ENCODE measurements at places on chromosomes 16 and 17.

GRCh38 chr16:50457423-50457822, 88.6 kb upstream of the BRD7 start:
- H3K36me3 ChIP-seq: no peaks in the 10 kb centered on the region
- no peak overlapping the region for H3K4me3 ChIP-seq
- H3K4me1 ChIP-seq: no peaks in the 10 kb centered on the region
- no peak for DNase-seq
- H3K27me3 ChIP-seq: no peaks in the 10 kb centered on the region
- no peak overlapping the region for H3K27ac ChIP-seq

- no peaks in the 10 kb centered on the region for H3K36me3 ChIP-seq
- peak overlapping the region; percentile 14 for H3K27ac ChIP-seq
- no peak overlapping the region for H3K4me3 ChIP-seq
- DNase-seq: peak; percentile 63
These were observed 44.4 kb downstream of the MAP1LC3B start for GRCh38 chr16:87436225-87437172.

GRCh38 chr16:71367241-71367976, 8.9 kb downstream of the CALB2 start:
- H3K27me3 ChIP-seq: no peaks in the 10 kb centered on the region
- DNase-seq: no peak
- no peaks in the 10 kb centered on the region for H3K4me1 ChIP-seq
- H3K36me3 ChIP-seq: no peaks in the 10 kb centered on the region

- H3K4me1 ChIP-seq: no peaks in the 10 kb centered on the region
- no peak for DNase-seq
- no peaks in the 10 kb centered on the region for H3K27me3 ChIP-seq
- H3K4me3 ChIP-seq: no peak overlapping the region
- no peak overlapping the region for H3K27ac ChIP-seq
These were observed 19.2 kb upstream of the ABAT start for GRCh38 chr16:8655184-8655717.

DNA sequence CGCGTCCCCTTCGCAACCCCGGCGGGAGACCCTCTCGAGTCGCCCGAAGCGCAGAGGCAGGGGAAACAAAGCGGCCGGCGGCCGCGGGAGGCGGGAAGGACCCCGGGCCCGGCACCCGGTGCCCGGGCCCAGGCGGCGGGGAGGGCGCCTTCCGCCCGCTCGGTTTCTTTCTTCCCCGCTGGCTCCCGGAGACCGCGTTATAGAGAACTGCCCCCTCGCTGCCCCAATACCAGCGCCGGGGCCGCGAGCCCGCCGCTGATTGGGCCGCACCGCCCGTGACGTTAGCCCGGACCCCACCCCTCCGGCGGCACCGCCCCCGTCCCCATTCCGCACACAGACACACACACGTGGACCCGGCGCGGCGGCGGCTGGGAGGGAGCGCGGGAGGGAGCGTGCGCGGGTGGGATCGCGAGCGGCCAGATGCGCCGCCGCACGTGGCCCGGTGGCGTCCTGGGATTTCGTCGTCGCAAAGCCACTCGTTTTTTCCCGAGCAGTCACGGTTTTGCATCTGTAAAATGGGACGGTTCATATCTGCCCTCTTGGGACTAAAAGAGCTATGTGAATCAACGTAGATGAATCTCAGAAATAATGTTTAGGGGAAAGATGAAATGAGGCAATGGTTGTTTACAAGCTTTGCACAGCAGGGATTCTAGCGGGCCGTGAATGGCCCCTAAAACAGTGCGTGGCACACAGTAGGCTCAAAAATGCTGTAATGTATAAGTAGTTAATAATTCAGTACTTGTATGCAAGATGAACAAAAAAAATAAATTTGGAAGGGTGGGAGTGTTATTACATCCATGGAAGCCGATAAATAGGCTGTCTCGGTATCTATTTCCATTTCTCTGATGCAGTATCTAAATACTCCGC, at the start of gene EPOP:
Gene EPOP, minus strand, starts transcription at position 209 of the 867 bp plus-strand sequence. CDS start 462 bp downstream, outside the sequence.
- H3K27me3 ChIP-seq: no peaks in the 10 kb centered on the region
- no peaks in the 10 kb centered on the region for H3K36me3 ChIP-seq
- peak; percentile 84 for DNase-seq
- H3K4me3 ChIP-seq: peak within 1 kb of the TSS; percentile 25
- H3K27ac ChIP-seq: no peak within 1 kb of the TSS

DNA sequence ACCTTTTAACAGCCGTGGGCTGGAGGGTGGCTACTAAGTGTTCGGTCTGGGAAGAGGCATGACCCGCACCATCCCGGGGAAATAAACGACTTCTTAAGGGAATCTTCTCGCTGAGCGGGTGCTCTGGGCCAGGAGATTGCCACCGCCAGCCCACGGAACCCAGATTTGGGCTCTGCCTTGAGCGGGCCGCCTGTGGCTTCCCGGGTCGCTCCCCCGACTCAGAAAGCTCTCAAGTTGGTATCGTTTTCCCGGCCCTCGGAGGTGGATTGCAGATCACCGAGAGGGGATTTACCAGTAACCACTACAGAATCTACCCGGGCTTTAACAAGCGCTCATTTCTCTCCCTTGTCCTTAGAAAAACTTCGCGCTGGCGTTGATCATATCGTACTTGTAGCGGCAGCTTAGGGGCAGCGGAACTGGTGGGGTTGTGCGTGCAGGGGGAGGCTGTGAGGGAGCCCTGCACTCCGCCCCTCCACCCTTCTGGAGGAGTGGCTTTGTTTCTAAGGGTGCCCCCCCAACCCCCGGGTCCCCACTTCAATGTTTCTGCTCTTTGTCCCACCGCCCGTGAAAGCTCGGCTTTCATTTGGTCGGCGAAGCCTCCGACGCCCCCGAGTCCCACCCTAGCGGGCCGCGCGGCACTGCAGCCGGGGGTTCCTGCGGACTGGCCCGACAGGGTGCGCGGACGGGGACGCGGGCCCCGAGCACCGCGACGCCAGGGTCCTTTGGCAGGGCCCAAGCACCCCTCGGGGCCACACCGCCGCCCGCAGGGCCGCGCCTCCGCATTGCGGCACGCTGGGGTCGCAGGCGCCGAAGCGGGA, 3.6 kb upstream of the CBX4 start:
- no peaks in the 10 kb centered on the region for H3K36me3 ChIP-seq
- peak overlapping the region; percentile 46 for H3K4me3 ChIP-seq
- peaks cover 7% of the 10 kb centered on the region for H3K4me1 ChIP-seq
- H3K27me3 ChIP-seq: no peaks in the 10 kb centered on the region

- H3K36me3 ChIP-seq: no peaks in the 10 kb centered on the region
- no peak overlapping the region for H3K27ac ChIP-seq
- DNase-seq: no peak
- H3K4me3 ChIP-seq: no peak overlapping the region
- peaks cover 8% of the 10 kb centered on the region for H3K4me1 ChIP-seq
These were observed 2.6 kb downstream of the TRIM65 start for GRCh38 chr17:75894049-75894733.

- peak; percentile 63 for DNase-seq
- peak overlapping the region; percentile 58 for H3K27ac ChIP-seq
- no peaks in the 10 kb centered on the region for H3K36me3 ChIP-seq
- H3K4me1 ChIP-seq: peaks cover 8% of the 10 kb centered on the region
- no peaks in the 10 kb centered on the region for H3K27me3 ChIP-seq
These were observed 46.1 kb upstream of the MYOCD start for GRCh38 chr17:12619459-12620199.

DNA sequence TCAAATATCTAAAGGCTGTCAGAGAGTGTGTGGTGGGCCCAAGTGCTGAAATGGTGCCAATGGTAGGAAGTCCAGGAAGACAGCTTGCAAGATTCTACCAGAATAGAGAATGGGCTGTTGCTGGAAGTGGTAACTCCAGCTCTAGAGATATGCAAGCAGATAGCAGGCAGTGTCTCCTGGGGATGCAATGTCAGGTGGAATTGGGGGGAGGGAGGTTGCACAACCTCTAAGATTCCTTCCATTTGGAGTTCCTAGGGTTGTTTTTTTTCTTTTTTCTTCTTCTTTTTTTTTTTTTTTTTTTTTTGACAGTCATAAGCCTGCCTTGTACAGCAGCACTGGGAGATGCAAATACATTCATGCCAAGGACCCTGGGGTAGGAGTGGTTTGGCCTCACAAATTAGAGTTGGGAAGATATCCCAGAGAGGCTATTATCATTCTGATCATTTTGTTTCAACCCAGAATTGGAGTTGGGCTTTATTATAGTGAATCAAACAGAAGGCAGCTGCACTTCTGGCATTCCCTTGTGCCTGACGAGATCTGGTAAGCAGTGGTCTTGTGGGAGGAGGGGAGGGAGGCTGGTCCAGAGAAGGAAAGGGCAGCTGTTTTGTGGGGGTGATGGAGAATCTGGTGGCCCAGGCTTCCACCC, 51.1 kb downstream of the SLC6A2 start:
- H3K4me1 ChIP-seq: no peaks in the 10 kb centered on the region
- no peaks in the 10 kb centered on the region for H3K27me3 ChIP-seq
- H3K36me3 ChIP-seq: no peaks in the 10 kb centered on the region
- H3K27ac ChIP-seq: no peak overlapping the region

DNA sequence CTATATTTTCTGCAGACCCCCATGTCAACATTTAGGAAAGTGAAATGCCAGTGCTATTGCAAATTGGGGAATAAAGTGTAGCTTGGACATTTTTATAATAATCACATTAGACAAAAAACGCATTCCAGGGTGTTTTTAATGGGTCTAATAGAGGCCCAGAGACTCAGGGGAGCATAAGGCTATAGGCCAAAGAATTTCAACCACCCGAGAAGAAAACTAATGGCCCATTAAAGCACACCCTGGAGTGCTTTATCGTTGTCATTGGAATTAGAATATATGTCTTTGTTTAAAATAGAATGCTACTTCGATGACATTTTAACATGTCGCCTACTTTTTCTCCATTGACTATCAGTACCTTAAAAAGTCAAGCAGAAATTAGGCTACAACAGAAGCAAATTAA, 414.1 kb upstream of the CDH8 start:
- no peaks in the 10 kb centered on the region for H3K4me1 ChIP-seq
- H3K4me3 ChIP-seq: no peak overlapping the region
- H3K36me3 ChIP-seq: no peaks in the 10 kb centered on the region

DNA sequence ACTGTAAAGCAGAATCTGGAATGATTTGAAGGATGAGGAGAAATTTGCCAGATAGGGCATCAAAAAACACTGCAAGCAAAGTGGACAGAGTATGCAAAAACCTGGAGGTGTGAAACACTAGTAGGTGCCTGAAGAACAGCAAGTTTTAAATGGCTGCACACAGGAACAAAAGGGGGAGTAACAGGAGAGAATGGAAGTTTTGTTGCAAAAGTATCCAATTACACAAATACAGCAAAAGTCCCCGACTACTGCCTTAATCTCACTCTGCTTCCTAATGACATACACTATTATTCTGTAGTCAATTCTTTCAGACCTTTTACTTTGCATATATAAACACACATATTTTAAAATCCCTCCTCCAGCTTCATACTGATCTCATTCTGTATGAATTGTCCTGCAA, 1.5 kb downstream of the HEATR6 start:
- no peak for DNase-seq
- no peak overlapping the region for H3K27ac ChIP-seq
- no peaks in the 10 kb centered on the region for H3K27me3 ChIP-seq
- H3K4me3 ChIP-seq: no peak overlapping the region
- peaks cover 3% of the 10 kb centered on the region for H3K4me1 ChIP-seq

- no peak within 1 kb of the TSS for H3K4me3 ChIP-seq
- H3K27me3 ChIP-seq: peaks cover 2% of the 10 kb centered on the region
- no peaks in the 10 kb centered on the region for H3K4me1 ChIP-seq
These were observed at the start of gene IKZF3 for GRCh38 chr17:39863918-39864746. Gene IKZF3, minus strand, starts transcription at chr17:39864312. Its CDS starts 186 bp downstream, at chr17:39864126.

DNA sequence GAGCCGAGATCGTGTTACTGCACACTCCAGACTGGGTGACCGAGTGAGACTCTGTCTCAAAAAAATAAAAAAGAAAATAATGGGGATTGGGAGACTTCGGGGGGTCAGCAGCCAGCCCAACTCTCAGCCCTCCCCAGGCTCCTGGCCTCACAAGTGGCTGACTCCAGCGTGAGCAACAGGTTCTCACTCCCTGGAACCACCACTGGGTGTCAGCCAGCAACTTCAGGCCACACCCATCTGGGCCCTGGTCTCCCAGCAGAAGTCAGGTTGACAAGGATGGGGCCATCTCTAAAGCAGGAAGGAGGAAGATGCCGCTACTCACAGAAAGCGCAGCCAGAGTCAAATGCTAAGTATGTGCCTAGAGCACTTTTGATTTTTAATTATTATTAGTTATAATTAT, 139.4 kb downstream of the C16orf78 start:
- no peak overlapping the region for H3K4me3 ChIP-seq
- H3K27ac ChIP-seq: no peak overlapping the region
- H3K27me3 ChIP-seq: no peaks in the 10 kb centered on the region
- DNase-seq: no peak
- no peaks in the 10 kb centered on the region for H3K4me1 ChIP-seq
- no peaks in the 10 kb centered on the region for H3K36me3 ChIP-seq

GRCh38 chr16:3215601-3216262, 19.2 kb downstream of the ZNF200 start:
- no peak for DNase-seq
- H3K4me1 ChIP-seq: no peaks in the 10 kb centered on the region
- no peaks in the 10 kb centered on the region for H3K36me3 ChIP-seq
- no peak overlapping the region for H3K27ac ChIP-seq
- no peak overlapping the region for H3K4me3 ChIP-seq
- no peaks in the 10 kb centered on the region for H3K27me3 ChIP-seq
